ENCODE measurements at places on chromosomes 12 and 14.

- H3K4me3 ChIP-seq, result peak overlapping the region; percentile 57
- DNase-seq, result peak; percentile 50
- no peaks in the 10 kb centered on the region for H3K27me3 ChIP-seq
- H3K36me3 ChIP-seq, result no peaks in the 10 kb centered on the region
- H3K4me1 ChIP-seq, result peaks cover 13% of the 10 kb centered on the region
- H3K27ac ChIP-seq, result no peak overlapping the region
These were observed 573 bp downstream of the CKB start for GRCh38 chr14:103521951-103522563.

- H3K4me3 ChIP-seq, result peak overlapping the region; percentile 78
- H3K36me3 ChIP-seq, result peaks cover 9% of the 10 kb centered on the region
- H3K27me3 ChIP-seq, result no peaks in the 10 kb centered on the region
- peak overlapping the region; percentile 79 for H3K27ac ChIP-seq
These were observed 1.1 kb downstream of the BTBD6 start for GRCh38 chr14:105249182-105250007.

- H3K4me3 ChIP-seq, result no peak overlapping the region
- peaks cover 61% of the 10 kb centered on the region for H3K27me3 ChIP-seq
- H3K36me3 ChIP-seq, result no peaks in the 10 kb centered on the region
- H3K27ac ChIP-seq, result no peak overlapping the region
- H3K4me1 ChIP-seq, result no peaks in the 10 kb centered on the region
- no peak for DNase-seq
These were observed 19.9 kb downstream of the LRTM2 start for GRCh38 chr12:1839956-1840951.

DNA sequence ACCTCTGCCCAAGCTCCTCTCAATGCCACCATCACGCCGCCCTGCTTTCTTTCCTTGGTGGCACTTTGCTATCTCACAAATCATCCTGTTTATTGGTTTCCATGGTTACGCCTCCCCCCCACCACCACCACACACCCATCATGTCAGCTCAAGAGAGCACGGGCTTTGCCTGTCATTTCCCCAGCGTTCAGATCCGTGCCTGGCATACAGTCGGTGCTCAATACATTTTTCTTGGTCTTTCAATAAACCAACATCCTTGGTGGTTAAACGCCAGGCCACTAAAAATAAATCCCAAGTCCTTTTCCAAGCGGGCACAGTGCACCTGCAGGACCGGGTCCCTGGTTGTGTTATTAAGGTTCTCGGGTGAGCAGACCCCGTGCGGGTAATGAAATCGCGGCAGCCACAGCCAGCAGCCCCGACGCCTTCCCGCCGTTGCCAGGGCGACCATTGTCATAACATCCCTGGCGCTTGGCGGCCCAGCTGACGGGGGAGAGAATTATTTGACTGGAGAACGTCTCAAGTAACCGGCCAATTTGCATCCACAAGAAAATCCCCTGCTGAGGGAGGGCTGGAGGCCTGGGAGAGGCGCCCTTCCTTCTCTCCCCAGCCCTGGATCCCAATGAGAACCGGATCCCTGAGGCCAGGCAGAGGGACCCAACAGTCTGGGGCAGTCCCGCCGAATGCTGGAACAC, 92.9 kb downstream of the KSR2 start:
- no peak overlapping the region for H3K27ac ChIP-seq
- no peak overlapping the region for H3K4me3 ChIP-seq
- H3K4me1 ChIP-seq, result no peaks in the 10 kb centered on the region
- H3K36me3 ChIP-seq, result no peaks in the 10 kb centered on the region

DNA sequence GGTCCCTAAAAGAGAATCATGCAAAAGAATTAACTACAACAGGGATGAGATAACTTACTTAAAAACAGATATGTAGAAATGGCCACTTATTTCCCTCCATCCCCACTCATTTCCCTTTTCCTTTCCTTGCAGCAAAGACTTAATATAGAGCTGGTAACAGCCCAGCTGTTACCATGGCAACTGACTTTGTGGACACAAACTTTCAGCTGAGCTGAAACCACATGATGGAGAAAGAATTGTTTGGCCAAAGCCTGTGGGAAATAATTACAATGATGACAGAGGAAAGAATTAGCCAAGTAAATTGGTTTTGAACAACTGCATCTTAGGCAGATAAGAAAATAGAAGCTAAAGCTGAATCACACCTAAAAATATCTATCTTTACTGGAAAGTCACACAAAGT, 364.9 kb downstream of the GALC start:
- no peak overlapping the region for H3K27ac ChIP-seq
- DNase-seq, result peak; percentile 52
- H3K4me1 ChIP-seq, result no peaks in the 10 kb centered on the region
- H3K36me3 ChIP-seq, result no peaks in the 10 kb centered on the region

GRCh38 chr12:94898388-94898787, 105.1 kb downstream of the NDUFA12 start:
- no peaks in the 10 kb centered on the region for H3K4me1 ChIP-seq
- no peak overlapping the region for H3K4me3 ChIP-seq
- DNase-seq, result no peak
- H3K27me3 ChIP-seq, result 0 out of 2 replicates have a peak, but pooled peaks cover 8% of the 10 kb centered on the region

GRCh38 chr14:27114180-27114579, 516.3 kb upstream of the NOVA1 start:
- H3K4me3 ChIP-seq, result no peak overlapping the region
- no peak overlapping the region for H3K27ac ChIP-seq
- no peak for DNase-seq
- H3K36me3 ChIP-seq, result no peaks in the 10 kb centered on the region
- no peaks in the 10 kb centered on the region for H3K27me3 ChIP-seq

GRCh38 chr12:100158535-100158934, 15.9 kb upstream of the BLTP3B start:
- no peaks in the 10 kb centered on the region for H3K4me1 ChIP-seq
- H3K4me3 ChIP-seq, result no peak overlapping the region
- DNase-seq, result no peak
- no peaks in the 10 kb centered on the region for H3K36me3 ChIP-seq
- no peak overlapping the region for H3K27ac ChIP-seq
- no peaks in the 10 kb centered on the region for H3K27me3 ChIP-seq

GRCh38 chr14:58740379-58740935, 102.7 kb downstream of the DACT1 start:
- no peak overlapping the region for H3K27ac ChIP-seq
- H3K36me3 ChIP-seq, result no peaks in the 10 kb centered on the region
- no peak for DNase-seq
- H3K27me3 ChIP-seq, result no peaks in the 10 kb centered on the region
- H3K4me1 ChIP-seq, result peaks cover 30% of the 10 kb centered on the region

- H3K36me3 ChIP-seq, result no peaks in the 10 kb centered on the region
- peak; percentile 3 for DNase-seq
- no peak overlapping the region for H3K27ac ChIP-seq
- no peaks in the 10 kb centered on the region for H3K27me3 ChIP-seq
These were observed 48.5 kb downstream of the IFNG-AS1 start for GRCh38 chr12:68037616-68038255.

DNA sequence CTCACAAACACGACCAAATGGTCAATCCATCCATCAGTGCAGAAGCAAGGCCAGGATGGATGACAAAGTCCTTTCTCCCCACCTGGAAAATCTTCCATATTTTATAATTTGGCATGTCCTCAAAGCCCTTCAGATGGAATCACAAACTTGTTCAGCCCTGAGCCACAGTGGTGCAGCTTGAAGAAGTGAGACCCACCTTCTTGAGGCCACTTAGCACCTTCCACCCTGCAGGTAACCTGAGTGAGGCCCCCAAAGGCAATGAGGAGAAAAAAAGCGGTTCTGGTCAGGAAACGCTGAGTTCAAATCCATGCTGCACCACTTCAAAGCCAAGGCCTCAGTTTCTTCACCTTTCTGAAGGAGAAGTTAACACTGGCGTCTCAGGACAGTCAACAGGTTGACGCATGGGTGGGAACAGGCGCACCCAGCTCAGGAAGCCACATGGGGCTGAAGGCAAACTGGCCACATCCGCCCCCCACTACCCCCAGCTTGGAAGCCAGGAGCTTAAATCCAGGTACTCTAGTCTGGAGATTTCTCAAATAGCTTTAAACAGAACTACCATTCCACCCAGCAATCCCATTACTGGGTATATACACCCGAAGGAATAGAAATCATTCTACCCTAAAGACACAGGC, 320.4 kb downstream of the BCL11B start:
- no peaks in the 10 kb centered on the region for H3K27me3 ChIP-seq
- DNase-seq, result no peak
- H3K27ac ChIP-seq, result no peak overlapping the region
- peaks cover 5% of the 10 kb centered on the region for H3K4me1 ChIP-seq

GRCh38 chr14:103698380-103699260, 16.6 kb downstream of the XRCC3 start:
- DNase-seq, result no peak
- no peaks in the 10 kb centered on the region for H3K27me3 ChIP-seq
- H3K36me3 ChIP-seq, result peaks cover 34% of the 10 kb centered on the region
- no peak overlapping the region for H3K4me3 ChIP-seq
- H3K4me1 ChIP-seq, result no peaks in the 10 kb centered on the region
- no peak overlapping the region for H3K27ac ChIP-seq

DNA sequence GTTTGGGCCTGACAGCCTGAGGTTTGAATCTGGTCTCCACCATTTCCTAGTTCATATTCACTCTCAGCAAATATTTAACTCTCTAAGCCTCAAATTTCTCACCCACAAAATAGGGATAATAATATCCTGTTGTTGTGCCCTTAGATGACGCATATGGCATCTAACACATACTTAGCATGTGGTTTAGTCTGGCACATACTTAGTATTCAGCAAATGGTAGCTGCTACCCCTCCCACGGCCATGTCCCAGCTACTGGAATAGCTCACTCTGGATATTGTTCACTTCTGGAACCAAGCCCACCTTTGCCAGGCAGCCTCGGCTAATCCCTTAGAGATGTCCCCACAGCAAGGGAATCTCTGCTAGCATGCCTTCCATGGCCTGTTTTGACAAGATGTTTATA, 53.3 kb downstream of the BICD1 start:
- no peak overlapping the region for H3K4me3 ChIP-seq
- H3K4me1 ChIP-seq, result no peaks in the 10 kb centered on the region
- H3K27me3 ChIP-seq, result no peaks in the 10 kb centered on the region
- no peak overlapping the region for H3K27ac ChIP-seq
- DNase-seq, result peak; percentile 8

DNA sequence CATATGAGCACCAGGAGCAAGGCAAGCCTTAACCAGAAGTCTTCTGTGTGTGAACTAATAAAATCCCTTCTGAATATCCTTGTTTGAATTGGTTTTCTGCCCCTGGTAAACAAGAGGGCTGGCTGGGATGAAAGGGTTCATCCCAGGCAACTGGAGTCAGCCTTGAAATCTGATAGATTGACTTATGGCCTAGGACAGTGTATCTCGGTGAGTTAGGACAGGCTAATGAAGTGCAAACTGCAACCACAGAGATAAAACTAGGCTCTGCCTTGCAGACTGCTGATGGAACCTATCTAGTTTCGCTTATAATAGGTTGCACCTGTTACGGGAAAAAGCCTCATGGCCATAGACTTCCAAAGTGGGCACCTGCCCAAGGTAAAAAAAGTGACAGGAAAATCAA, 451.9 kb upstream of the NOVA1 start:
- H3K27ac ChIP-seq, result no peak overlapping the region
- H3K36me3 ChIP-seq, result no peaks in the 10 kb centered on the region
- H3K4me1 ChIP-seq, result no peaks in the 10 kb centered on the region
- H3K27me3 ChIP-seq, result no peaks in the 10 kb centered on the region
- no peak for DNase-seq

- no peaks in the 10 kb centered on the region for H3K36me3 ChIP-seq
- DNase-seq, result peak; percentile 42
- peaks cover 33% of the 10 kb centered on the region for H3K4me1 ChIP-seq
- H3K27me3 ChIP-seq, result no peaks in the 10 kb centered on the region
These were observed 5.5 kb downstream of the CEBPE start for GRCh38 chr14:23113431-23114119.

DNA sequence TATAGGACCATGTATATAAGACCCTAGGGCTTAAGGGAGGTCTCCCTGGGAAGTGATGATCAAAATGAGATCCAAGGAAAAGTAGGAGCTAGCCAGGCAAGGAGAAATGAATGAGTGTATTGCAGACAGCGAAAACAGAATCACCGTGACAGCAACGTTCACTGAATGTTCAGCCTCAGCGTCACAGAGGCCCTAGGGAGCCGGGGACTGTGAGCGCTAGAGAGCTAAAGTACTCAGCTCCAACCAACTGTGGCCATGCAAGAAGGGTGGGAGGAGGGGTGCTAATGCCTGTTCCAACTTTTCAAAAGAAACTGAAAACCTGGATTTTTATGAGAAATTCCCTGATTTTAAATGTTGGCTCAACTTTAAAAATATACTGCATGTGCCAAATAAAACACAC, 105.5 kb upstream of the CCND2 start:
- no peaks in the 10 kb centered on the region for H3K36me3 ChIP-seq
- H3K27ac ChIP-seq, result no peak overlapping the region
- DNase-seq, result no peak

DNA sequence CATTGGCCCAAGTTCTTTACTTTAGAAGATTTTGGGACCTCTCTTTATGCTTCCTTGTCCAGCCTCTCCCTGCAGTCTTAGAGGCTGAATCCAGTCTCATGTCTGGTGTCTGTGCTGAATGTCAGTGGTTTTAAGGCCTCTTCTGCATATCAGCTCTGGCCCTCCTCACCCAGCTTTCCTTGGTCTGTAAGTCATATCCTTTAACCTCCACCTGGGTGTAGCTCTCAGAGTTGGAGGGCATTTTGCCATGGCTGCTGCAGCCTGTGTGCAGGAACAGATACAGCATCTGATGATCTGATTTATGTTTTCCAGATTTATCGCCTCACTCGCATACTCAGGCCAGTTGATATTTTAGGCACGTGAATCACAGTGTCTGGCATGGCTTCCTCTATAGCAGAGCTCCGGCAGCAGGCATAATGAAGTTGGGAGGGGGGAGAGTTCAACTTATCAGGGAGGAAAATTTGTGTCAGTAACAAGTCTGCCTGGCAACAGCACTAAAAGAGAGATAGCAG, 335.0 kb downstream of the PCNX1 start:
- peak; percentile 89 for DNase-seq
- H3K27me3 ChIP-seq, result no peaks in the 10 kb centered on the region
- H3K27ac ChIP-seq, result peak overlapping the region; percentile 98
- H3K4me3 ChIP-seq, result no peak overlapping the region
- peaks cover 47% of the 10 kb centered on the region for H3K4me1 ChIP-seq
- no peaks in the 10 kb centered on the region for H3K36me3 ChIP-seq

- no peaks in the 10 kb centered on the region for H3K27me3 ChIP-seq
- peaks cover 23% of the 10 kb centered on the region for H3K4me1 ChIP-seq
- no peaks in the 10 kb centered on the region for H3K36me3 ChIP-seq
- peak overlapping the region; percentile 73 for H3K27ac ChIP-seq
- peak; percentile 12 for DNase-seq
These were observed 1.8 kb upstream of the WNK1 start for GRCh38 chr12:750366-751191.

Measured in GM23248 (cell line).